ENCODE measurements at places on chromosomes 1 and 21.

- no peak for DNase-seq
- H3K27ac ChIP-seq, result peak overlapping the region; percentile 87
- H3K4me1 ChIP-seq, result peaks cover 21% of the 10 kb centered on the region
- H3K4me3 ChIP-seq, result peak overlapping the region; percentile 71
- H3K36me3 ChIP-seq, result no peaks in the 10 kb centered on the region
These were observed 2.2 kb downstream of the ACAP3 start for GRCh38 chr1:1305300-1306069.

- no peaks in the 10 kb centered on the region for H3K36me3 ChIP-seq
- peaks cover 13% of the 10 kb centered on the region for H3K4me1 ChIP-seq
- no peak within 1 kb of the TSS for H3K27ac ChIP-seq
- peak within 1 kb of the TSS; percentile 79 for H3K4me3 ChIP-seq
These were observed at the start of gene DYNLT5 for GRCh38 chr1:66752000-66752592. Gene DYNLT5 (plus strand): TSS chr1:66752459. CDS start chr1:66754659, 2,200 bp downstream.

GRCh38 chr1:17597651-17598050 is 58.2 kb downstream of the ARHGEF10L start:
- DNase-seq, result no peak
- peaks cover 27% of the 10 kb centered on the region for H3K4me1 ChIP-seq
- H3K4me3 ChIP-seq, result no peak overlapping the region
- no peak overlapping the region for H3K27ac ChIP-seq
- peaks cover 3% of the 10 kb centered on the region for H3K36me3 ChIP-seq
- H3K27me3 ChIP-seq, result no peaks in the 10 kb centered on the region

DNA sequence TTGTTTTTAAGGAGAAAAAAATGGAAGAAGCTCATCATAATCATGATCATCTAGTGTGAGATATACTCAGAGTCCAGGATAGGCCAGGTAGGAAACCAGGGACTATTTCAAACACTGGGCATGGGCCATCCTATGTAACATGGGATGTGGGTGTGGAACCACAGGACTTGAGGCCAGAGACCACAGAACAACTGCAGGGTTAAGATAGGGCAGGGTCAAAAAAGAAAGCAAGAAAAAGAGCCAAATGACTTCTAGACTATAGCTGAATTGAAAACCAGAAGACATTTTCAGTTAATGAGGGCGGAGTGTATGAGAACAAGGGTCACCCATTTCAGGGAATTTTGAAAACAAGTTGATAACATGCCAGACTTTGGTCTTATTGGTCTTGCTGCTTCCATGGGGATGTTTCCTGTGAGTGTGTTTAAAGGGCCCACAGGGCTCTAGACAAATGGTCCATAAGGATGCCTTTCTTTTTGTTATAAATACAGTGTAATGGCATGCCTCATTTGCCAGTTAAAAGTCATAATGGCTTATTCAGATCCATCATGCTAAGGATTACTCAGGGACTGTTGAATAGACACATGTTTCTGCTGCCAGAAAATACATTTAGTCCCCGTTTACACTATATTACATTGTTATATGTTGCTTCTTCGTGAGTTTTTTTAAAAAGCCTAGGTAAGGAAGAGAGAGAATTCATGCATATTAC is 182.0 kb upstream of the C21orf91 start:
- no peak for DNase-seq
- peaks cover 30% of the 10 kb centered on the region for H3K36me3 ChIP-seq
- peaks cover 8% of the 10 kb centered on the region for H3K4me1 ChIP-seq
- H3K4me3 ChIP-seq, result no peak overlapping the region
- H3K27ac ChIP-seq, result peak overlapping the region; percentile 9

- H3K27ac ChIP-seq, result no peak overlapping the region
- no peak overlapping the region for H3K4me3 ChIP-seq
- H3K36me3 ChIP-seq, result no peaks in the 10 kb centered on the region
These were observed 250.3 kb downstream of the TOMM20 start for GRCh38 chr1:234878288-234878687.

DNA sequence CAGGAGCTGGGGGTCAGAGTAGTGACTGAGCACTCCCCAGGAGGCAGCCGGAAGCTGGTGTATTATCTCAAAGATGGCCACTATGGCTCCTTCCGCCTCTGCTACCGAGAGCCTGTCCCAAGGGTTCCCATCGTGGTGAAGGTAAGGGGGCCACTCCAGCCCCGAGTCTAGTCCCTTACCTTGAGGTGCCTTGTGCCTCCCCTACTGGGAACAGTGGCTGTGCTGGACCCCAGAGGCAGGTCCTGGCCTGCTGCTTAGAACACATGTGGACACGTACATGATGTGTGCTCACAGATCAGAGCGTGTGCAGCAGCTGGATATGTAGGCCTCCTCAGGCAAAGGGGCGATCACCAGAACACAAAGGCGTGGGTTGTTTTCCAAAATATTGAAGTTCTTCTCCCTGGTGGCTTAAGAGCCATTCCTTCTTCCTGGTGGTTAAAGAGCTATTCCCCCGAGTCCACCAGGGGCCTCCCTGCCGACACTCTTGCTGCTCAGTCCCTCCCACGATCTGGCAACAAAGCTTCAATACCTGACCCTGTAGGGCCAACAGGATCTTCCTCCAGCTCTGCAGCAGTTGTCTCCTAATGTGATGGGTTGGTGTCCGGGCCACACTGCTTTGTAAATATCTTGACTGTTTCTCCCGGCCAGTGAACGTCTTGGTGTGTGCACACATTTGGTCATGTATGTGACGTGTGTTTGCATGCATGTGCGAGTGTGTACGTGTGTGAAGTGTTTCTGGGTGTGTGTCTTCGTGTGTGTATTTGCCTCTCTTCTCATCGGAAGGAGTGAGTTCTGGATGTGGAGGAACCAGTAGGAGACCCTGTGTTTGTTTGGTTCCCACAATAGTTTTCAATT is 68.4 kb upstream of the TINAGL1 start:
- no peaks in the 10 kb centered on the region for H3K27me3 ChIP-seq
- H3K4me1 ChIP-seq, result peaks cover 33% of the 10 kb centered on the region
- no peaks in the 10 kb centered on the region for H3K36me3 ChIP-seq

DNA sequence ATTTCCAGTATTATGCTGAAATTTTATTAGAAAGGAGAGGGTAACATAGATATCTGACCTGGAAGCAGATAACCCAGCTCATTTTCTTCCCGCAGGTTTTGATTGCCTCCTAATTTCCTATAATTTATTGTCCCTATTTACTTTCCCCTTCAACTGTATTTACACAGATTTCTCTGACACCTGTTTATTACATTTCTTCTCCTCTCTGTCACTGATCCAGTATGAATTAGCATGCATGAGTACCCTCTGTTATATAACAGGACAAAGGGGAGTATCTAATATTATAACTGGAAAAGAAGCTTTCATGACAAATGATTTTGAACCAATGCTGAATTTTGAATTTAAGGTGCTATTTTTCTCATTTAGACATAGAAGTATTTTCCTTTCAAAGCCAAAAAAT is 37.4 kb downstream of the DENND1B start:
- no peaks in the 10 kb centered on the region for H3K36me3 ChIP-seq
- no peak overlapping the region for H3K27ac ChIP-seq
- no peak overlapping the region for H3K4me3 ChIP-seq
- H3K27me3 ChIP-seq, result no peaks in the 10 kb centered on the region

- H3K4me3 ChIP-seq, result no peak overlapping the region
- H3K27ac ChIP-seq, result no peak overlapping the region
- no peak for DNase-seq
- H3K4me1 ChIP-seq, result no peaks in the 10 kb centered on the region
- H3K36me3 ChIP-seq, result peaks cover 77% of the 10 kb centered on the region
These were observed 107.1 kb upstream of the BMP8A start for GRCh38 chr1:39384305-39384704.

DNA sequence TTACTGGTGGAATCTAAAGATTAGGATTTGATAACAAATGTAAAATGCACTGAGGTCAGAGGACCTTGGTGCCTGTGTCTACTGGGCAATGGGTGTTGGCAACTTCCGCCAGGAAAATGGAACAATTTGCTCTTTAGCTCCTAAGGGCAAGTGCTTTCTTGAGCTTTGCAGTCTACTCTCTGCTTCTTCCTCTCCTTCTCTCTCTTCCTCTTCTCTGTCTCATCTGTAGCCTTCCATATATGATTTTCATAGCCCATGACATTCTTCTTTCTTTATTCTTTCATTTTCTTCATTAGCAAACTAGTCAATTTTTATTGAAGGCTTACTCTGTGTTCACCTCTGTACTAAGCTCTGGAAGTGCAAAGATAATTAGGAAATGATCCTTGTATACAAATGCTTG is 35.5 kb downstream of the OVGP1 start:
- DNase-seq, result no peak
- H3K36me3 ChIP-seq, result no peaks in the 10 kb centered on the region
- no peak overlapping the region for H3K27ac ChIP-seq
- H3K4me1 ChIP-seq, result peaks cover 9% of the 10 kb centered on the region

GRCh38 chr1:62045574-62045973 is 149.1 kb upstream of the L1TD1 start:
- peaks cover 49% of the 10 kb centered on the region for H3K4me1 ChIP-seq
- peak overlapping the region; percentile 87 for H3K27ac ChIP-seq
- DNase-seq, result no peak
- H3K36me3 ChIP-seq, result peaks cover 3% of the 10 kb centered on the region
- H3K27me3 ChIP-seq, result no peaks in the 10 kb centered on the region
- H3K4me3 ChIP-seq, result no peak overlapping the region

- H3K36me3 ChIP-seq, result peaks cover 55% of the 10 kb centered on the region
- no peak overlapping the region for H3K27ac ChIP-seq
- peaks cover 6% of the 10 kb centered on the region for H3K4me1 ChIP-seq
- no peaks in the 10 kb centered on the region for H3K27me3 ChIP-seq
- no peak overlapping the region for H3K4me3 ChIP-seq
These were observed 3.7 kb upstream of the PAQR6 start for GRCh38 chr1:156251527-156251926.

GRCh38 chr1:186892936-186893335 is 64.2 kb downstream of the PLA2G4A start:
- H3K27me3 ChIP-seq, result no peaks in the 10 kb centered on the region
- DNase-seq, result no peak
- no peaks in the 10 kb centered on the region for H3K36me3 ChIP-seq

- H3K36me3 ChIP-seq, result no peaks in the 10 kb centered on the region
- H3K27me3 ChIP-seq, result peaks cover 8% of the 10 kb centered on the region
- H3K27ac ChIP-seq, result no peak overlapping the region
- DNase-seq, result no peak
- H3K4me1 ChIP-seq, result peaks cover 59% of the 10 kb centered on the region
These were observed 25.5 kb upstream of the ZC3H12A start for GRCh38 chr1:37448691-37449417.

- peaks cover 4% of the 10 kb centered on the region for H3K4me1 ChIP-seq
- no peak overlapping the region for H3K4me3 ChIP-seq
- DNase-seq, result no peak
- peaks cover 16% of the 10 kb centered on the region for H3K36me3 ChIP-seq
These were observed 9.2 kb downstream of the UAP1 start for GRCh38 chr1:162570718-162571117.

DNA sequence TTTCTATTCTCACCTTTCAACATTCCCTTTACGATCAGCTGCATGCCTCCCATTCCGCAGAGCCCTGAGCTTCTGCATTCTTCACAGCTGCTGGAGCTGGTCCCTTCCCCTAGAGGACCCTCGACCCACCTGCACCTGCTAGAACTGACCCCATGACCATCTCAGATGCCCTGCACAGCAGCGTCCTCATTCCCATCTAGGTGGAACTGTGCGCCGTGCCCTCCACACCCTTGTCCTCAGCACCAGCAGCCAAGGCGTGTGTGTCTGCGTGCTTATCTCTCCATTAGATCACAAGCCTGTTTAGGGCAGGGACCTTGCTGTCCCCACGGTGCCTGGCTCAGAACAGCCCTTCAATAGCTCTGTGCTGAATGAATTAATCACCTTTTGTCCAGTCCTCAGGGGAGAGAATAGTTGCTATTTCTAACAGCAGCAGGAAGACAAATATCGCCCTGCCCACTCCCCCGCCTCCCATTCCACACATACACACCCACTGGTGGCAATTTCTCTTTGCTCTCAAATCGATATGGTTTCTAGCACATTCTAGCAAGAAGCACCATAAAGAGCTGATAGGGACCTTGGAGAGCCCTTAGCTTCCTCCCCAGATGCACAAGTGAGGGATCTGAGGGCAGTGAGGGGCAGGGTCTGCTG is 61.7 kb downstream of the KCNN3 start:
- H3K27me3 ChIP-seq, result no peaks in the 10 kb centered on the region
- H3K27ac ChIP-seq, result no peak overlapping the region
- no peaks in the 10 kb centered on the region for H3K36me3 ChIP-seq
- no peak for DNase-seq
- H3K4me1 ChIP-seq, result peaks cover 37% of the 10 kb centered on the region

DNA sequence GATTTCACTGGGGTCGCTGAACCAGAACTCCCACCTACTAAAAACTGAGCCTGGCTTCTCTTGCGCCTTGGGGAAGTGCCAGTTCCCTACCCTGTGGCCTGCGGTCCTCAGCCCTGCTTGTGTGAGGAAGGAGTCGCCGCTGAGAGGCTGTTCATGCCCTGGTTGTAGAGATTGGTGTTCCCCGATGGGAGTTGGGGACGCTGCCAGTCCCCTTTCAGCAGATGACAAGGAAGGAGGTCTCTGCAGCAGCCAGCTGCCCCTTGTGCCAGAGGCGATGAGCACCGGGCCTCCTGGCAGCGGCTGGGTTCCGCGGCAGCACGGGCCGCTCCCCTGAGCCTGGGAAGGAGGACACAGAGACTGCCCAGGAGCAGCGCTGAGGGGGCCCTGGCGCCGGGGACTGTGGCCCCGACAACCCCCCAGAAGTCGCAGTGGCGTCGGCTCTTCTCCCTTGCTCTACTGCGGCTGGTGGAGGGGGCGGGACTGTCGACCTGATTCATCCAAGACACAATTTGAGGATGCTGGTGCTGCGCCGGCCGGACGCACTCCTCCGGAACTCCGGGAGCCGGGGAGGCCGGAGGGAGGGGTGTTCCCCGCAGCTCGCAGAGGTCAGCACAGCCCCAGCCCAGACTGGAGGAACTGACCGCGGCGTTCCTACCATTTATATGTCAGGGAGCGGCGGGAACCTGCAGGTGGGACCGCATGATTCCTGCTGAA is 12.0 kb upstream of the ADORA3 start:
- peaks cover 11% of the 10 kb centered on the region for H3K4me1 ChIP-seq
- H3K36me3 ChIP-seq, result no peaks in the 10 kb centered on the region
- H3K4me3 ChIP-seq, result peak overlapping the region; percentile 65
- H3K27ac ChIP-seq, result no peak overlapping the region
- peak; percentile 56 for DNase-seq

DNA sequence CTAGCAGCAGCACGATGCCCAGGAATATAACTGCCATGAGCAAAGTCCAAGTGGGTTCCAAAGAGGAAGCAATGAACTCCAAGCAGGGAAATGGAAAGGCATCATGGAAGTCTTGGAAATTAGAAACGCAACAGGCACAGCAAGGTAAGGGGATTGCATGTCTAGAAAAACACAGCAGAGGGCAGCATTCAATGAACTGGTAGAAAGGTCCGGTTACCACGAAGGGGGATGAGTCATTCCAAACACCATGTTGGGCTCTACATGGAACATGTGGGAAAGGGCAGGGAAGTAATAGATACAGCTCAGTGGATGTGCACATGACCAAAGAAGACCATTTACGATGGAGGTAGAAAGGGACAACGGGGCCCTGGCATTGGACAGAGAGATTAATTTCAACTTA is 36.4 kb downstream of the RXRG start:
- peak; percentile 23 for DNase-seq
- no peak overlapping the region for H3K4me3 ChIP-seq
- H3K27ac ChIP-seq, result no peak overlapping the region
- no peaks in the 10 kb centered on the region for H3K36me3 ChIP-seq
- H3K4me1 ChIP-seq, result no peaks in the 10 kb centered on the region
- no peaks in the 10 kb centered on the region for H3K27me3 ChIP-seq

- H3K27me3 ChIP-seq, result peaks cover 15% of the 10 kb centered on the region
- no peak for DNase-seq
- no peaks in the 10 kb centered on the region for H3K4me1 ChIP-seq
- peaks cover 21% of the 10 kb centered on the region for H3K36me3 ChIP-seq
- no peak overlapping the region for H3K4me3 ChIP-seq
- no peak overlapping the region for H3K27ac ChIP-seq
These were observed 111.5 kb upstream of the ETV3 start for GRCh38 chr1:157249739-157250138.
